ENCODE measurements at places on chromosomes 1 and 21.

- no peak for DNase-seq
Observed at GRCh38 chr1:203069030-203069747, 16.6 kb downstream of the MYOG start.

GRCh38 chr1:243406424-243406823, 150.6 kb downstream of the SDCCAG8 start:
- no peak for DNase-seq

- DNase-seq, result no peak
Observed at GRCh38 chr1:15799928-15800835, 7.3 kb downstream of the UQCRHL start.

- DNase-seq, result no peak
Observed at GRCh38 chr1:182556279-182556678, 32.8 kb downstream of the RNASEL start.

DNA sequence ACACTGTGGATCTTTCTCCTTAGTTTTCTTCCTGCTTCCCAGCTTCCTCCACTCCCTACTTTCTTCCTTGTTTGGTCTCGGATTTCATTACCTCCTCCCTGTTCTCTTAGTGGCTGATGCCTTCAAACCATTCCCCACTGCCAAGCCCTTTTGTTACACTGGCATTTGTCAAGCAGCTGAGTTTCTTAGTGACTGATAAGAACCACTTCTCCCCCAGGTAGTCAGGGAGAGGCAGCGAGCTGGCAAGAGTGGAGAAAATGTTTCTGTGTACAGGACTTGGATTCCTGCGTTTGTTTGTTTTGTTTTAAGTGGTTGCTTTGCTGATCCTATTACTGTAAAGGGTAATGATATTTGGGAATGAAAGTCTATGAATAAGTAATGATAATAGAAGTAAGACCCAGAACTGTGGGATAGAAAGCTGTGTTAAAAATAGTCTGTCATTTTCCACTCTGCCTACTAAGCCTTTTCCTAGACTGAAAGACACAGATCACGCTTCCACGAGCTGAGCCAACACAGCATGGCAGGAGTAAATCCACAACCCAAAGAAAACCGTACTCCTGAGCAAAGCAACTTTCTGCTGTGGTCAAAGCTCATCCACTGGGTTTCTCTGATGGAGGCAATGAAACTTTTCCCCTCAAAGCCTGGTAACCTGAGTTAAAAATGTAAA, 10.1 kb upstream of the SERTAD4 start:
- DNase-seq, result no peak

- DNase-seq, result no peak
Observed at GRCh38 chr1:229354226-229354625, 11.4 kb upstream of the CCSAP start.

GRCh38 chr1:51829058-51829457, 49.5 kb downstream of the NRDC start:
- no peak for DNase-seq

- DNase-seq, result peak; percentile 13
Observed at GRCh38 chr1:94084547-94084946, 36.4 kb downstream of the ABCA4 start.

GRCh38 chr1:245926888-245927287, 580.2 kb downstream of the SMYD3 start:
- no peak for DNase-seq

DNA sequence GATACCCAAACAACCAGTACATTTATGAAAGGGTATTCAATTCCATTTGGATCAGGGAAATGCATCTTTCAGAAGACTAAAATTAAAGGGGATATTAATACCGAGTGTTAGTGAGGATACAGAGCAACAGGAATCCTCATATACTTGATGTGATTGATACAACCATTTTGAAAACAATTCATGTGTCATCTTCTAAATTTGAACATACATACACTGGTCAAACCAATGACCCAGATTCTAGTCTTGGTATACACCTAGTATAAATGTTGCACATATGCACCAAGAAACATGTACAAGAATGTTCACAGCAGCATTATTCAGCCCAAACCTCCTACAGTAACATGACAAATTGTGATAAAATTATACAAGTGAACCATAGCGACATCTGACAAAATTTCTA, 58.6 kb downstream of the ZNF644 start:
- DNase-seq, result no peak

- no peak for DNase-seq
Observed at GRCh38 chr1:63818567-63819325, 44.9 kb downstream of the ROR1 start.

- peak; percentile 49 for DNase-seq
Observed at GRCh38 chr1:7380712-7381111, 390.4 kb upstream of the VAMP3 start.

GRCh38 chr1:230713547-230713914, 391 bp downstream of the AGT start:
- DNase-seq, result no peak

- no peak for DNase-seq
Observed at GRCh38 chr1:244394826-244395765, 56.6 kb downstream of the ADSS2 start.

- DNase-seq, result no peak
Observed at GRCh38 chr1:78536427-78536826, 45.7 kb downstream of the PTGFR start.

GRCh38 chr1:72064196-72065075, 217.9 kb downstream of the NEGR1 start:
- no peak for DNase-seq

- peak; percentile 29 for DNase-seq
Observed at GRCh38 chr21:46622226-46622625, 13.2 kb upstream of the PRMT2 start.

- DNase-seq, result no peak
Observed at GRCh38 chr1:175749075-175749474, 5.7 kb upstream of the TNR start.

- no peak for DNase-seq
Observed at GRCh38 chr1:87572891-87573290, 244.2 kb downstream of the LMO4 start.

DNA sequence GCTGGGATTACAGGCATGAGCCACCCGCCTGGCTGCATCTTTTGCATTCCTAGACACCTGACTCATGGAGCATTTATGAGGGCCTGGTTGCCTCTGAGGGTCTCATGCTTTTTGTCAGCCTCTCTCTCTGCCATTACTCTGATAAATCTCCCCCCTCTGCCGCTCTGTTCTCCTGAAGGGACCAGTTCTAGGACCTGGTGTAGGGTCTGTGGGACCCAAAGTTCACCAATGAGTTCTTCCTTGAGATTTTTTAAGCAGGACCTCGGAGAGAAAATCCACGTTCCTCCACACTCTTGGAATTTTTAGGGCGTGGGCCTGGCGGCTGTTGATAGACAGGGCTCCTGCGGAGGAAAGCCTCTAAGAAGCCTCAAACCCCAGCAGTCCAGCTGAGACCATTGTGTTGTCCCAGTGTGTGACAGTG, 91.9 kb upstream of the ERRFI1 start:
- DNase-seq, result no peak

DNA sequence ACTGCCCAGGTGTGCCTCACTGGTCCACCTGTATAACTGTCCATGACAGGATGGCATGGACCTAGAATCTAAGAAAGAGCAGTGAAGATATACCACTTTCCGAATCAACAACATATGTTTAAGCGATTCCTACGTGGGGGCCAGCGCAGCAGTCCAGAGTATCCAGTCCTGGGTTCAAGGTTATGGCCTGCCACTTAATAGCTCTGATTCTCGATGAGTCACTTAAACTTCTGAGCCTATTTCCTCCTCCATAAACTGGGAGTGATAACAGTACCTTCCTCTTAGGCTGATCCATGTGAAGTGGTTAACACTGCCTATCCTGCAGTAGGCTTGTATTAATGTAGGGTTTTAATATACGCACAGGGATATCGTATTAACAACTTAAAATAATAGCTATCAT, 2.8 kb downstream of the STPG1 start:
- DNase-seq, result no peak

DNA sequence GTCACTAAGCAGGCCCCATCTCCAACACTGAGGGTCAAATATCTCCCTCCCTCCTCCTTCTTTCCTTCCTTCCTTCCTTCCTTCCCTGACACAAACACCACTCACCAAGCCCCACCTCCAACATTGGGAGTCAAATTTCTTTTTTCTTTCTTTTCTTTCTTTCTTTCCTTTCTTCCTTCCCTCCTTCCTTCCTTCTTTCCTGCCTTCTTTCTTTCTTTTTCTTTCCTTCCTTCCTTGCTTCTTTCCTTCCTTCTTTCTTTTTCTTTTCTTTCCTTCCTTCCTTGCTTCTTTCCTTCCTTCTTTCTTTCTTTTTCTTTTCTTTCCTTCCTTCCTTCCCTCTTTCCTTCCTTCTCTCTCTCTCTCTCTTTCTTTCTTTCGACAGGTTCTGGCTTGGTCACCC, 79.2 kb upstream of the ETS2 start:
- no peak for DNase-seq
